ENCODE measurements at places on chromosomes 11 and 22. TPM values are rescaled to one million over a fixed set of nuclear protein-coding genes. Genes with fewer than 3 reads are reported as not detected.

RGL4 gene
- not detected for total RNA-seq

FREY1 gene
- 0.66 TPM for total RNA-seq

LRRC10B gene
- total RNA-seq = 0.10 TPM

KRTAP5-8 gene
- total RNA-seq = not detected

OR6A2 gene
- total RNA-seq = not detected

TRIM48 gene
- total RNA-seq = not detected

All from A549 treated with DMSO at 1 μM for 4 hours (cell line).